Omental fat pad (tissue), 4 donors: ENCODE measurements at places on chromosomes 1 and 21.

- no peak for DNase-seq
Measured at GRCh38 chr1:173128742-173129141, 78.0 kb upstream of the TNFSF18 start.

DNA sequence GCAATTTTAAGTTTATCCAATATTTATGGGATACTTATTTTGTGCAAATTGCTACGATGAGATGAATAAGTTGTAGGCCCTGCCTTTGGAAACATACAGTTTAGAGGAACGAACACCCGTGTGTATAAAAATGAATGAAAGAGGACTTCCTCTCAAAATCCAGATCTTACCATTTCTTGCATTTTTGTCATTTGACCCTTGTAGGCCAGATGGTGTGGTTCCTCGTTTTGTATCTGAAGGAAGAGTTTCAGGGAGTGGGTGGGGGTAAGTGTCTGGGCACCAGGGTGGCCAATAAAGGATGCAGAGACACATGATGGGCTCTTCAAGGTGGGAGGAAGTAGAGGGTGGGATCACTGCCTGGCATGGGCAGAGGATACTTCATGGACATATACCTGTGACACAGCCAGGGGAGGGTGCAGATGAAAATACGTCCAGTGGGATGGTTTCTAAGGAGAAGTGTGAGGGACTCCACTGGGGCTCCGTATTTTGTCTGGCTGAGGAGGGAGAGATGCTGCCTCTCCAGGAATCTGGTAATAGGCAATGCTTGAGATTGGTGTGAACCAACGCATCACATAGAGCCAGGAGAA, 14.4 kb downstream of the MAPKAPK2 start:
- no peak for DNase-seq

DNA sequence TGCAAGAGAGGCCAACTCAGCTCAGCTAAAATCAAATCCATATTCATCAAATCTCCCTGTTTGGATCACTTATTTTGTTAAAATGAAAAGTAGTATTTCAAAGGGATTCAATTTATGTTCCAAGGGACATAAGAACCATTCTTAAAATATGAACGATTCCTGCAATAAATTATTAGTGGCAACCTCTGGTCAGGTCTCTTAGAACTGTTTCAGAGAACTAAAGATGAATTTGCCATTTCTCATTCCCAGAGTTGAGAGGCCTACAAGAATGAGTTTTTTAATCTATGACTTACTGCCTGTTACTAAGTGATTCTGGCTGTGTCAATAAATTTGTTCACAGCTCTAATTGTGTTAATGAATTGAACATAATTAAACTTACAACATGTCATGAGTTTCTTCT, 268.5 kb downstream of the SPATA17 start:
- no peak for DNase-seq

DNA sequence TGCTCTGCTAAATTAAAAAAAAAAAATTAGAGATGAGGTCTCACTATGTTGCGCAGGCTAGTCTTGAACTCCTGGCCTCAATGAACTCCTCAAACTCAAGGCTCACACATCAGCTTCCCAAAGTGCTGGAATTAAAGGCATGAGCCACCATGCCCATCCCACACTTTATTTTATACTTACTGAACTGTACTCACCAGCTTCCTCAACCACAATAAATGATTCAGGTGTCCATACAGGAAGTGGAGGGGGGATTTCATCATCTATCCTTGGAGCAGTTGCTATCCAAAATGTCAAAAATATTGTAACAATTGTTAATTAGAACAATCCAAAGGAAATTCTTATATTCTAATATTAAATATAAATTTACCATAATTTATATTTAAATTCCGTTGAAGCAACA, 22.4 kb upstream of the RSBN1 start:
- no peak for DNase-seq

DNA sequence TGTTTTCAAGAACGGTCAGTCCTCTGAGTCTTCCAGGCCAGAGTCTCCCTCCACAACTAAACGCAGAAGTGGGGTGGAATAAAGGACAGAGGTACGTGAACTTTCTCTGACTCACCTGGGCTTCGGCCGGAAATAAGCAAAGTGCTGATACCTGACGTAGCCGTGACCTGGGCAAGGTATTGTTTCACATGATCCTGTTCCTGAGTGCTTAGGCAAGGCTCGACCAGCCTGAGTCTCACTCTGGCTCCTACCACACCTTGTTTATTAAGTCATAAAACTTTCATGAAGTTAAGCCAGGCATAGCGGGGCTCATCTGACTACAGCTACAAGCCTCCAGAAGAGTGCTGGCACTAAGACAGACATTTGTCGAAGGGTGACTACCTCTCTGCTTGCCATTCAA, 327.5 kb downstream of the SETD4 start:
- DNase-seq, result no peak

- no peak for DNase-seq
Measured at GRCh38 chr21:41630917-41631316, 123.0 kb upstream of the TMPRSS2 start.

- DNase-seq, result no peak
Measured at GRCh38 chr1:27626031-27626935, 8.7 kb downstream of the FGR start.
